ENCODE measurements at places on chromosomes 2 and 18.

GRCh38 chr2:233462202-233462785 lies 104.3 kb downstream of the USP40 start:
- no peak for DNase-seq

DNA sequence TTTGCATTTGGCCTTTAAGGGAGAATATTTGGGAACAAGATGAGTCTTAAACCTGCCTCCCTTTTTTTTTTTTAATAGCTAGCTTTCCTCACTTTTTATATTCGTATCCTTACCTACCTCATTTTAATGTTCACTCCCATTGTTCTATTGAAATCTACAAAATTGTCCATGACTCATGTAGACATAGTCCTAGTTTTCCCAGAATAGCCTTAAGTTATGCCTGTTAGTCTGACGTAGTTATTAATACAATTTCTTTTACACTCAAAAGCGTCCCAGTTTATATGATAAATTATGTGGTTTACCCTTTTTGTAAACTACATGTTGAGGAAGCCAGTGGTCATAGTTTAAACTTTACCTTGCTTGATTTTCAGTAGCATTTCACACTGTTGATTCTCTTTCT lies 73.4 kb downstream of the UBR3 start:
- DNase-seq, result no peak

- DNase-seq, result no peak
These were observed 78.3 kb downstream of the RTP5 start for GRCh38 chr2:241947876-241948275.

GRCh38 chr2:59266453-59266852 lies 1025.3 kb upstream of the FANCL start:
- DNase-seq, result no peak

GRCh38 chr2:221895366-221896121 lies 323.4 kb upstream of the EPHA4 start:
- no peak for DNase-seq

GRCh38 chr2:11765501-11765900 lies 19.1 kb downstream of the LPIN1 start:
- DNase-seq, result no peak

DNA sequence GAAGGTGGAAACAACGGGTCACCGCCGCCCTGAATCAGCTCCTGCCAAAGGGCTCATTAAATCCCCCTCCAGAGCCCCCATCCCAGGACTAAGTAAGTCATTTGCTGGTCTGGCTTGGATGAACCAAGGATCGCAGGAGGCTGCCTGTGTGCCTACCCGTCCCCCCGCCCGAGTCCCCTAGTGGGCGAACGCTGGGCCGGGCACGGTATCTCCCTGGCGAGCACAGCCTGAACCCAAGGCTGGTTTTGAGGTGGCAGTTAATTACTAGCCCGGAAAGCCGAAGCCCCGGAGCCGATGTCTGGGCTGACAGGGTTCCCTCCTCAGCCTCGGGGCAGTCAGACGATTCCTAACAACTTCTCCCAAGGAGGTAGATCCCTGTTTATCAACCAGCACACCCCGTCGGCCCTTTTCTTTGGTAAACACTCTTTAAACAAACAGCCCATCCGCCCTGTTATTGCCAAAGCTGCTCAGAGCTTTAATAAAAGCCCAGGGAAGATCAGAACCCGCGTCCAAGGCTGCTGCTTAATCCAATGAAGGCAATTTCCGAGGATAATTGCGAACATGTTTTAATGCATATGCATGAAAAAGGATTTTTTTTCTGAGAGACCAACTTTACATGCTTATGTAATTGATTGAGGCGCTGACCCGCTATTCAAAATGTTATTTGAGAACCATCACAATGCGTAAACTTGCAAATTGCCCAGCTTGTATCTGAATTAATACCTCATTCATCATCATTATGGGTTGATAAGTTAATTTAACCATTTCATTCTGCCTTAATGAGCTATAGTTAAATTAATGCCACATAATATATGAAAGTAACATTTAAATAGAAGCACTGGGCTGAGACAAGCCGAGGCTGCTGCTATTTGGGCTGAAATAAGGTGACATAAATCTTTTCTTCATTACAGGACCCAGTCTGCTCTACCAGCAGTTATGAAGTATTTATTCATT lies 10.5 kb downstream of the EVX2 start:
- peak; percentile 54 for DNase-seq

DNA sequence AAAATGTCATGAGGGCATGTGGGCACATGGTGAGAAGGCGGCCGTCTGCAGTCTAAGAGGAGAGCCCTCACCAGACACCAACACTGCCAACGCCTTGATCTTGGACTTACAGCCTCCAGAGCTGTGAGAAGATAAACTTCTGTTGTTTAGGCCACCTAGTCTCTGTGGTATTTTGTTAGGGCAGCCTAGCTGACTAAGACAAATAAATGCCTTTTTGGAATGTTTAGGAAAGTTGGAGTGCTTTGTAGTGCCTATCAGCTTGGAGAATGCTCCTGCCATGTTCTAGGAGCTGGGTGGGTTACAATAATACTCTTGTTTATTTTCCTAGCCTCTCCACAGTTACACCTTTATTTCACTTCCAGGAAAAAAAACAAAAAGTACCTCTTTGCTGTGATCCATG lies 92.0 kb downstream of the SPP2 start:
- no peak for DNase-seq

GRCh38 chr2:22832196-22832595 lies 552.8 kb upstream of the KLHL29 start:
- DNase-seq, result no peak

DNA sequence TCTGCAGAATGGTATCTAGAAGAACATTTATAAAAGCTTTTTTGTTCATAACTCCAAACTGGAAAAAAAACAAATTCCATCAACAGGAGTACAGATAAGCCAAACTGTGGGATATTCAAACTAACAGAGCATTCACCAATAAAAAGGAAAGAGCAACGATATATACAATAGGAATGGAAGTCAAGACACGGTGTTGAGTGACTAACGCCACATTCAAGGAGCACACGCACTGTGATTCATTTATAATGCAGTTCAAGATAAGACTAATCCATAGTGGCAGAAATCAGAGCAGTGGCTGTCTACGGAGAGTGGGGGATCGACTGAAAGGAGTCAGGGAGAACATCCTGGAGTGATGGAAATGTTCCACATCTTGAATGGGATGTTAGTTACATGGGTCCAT lies 70.7 kb downstream of the CABYR start:
- DNase-seq, result no peak

- DNase-seq, result no peak
These were observed 34.2 kb upstream of the REV1 start for GRCh38 chr2:99524056-99524455.

DNA sequence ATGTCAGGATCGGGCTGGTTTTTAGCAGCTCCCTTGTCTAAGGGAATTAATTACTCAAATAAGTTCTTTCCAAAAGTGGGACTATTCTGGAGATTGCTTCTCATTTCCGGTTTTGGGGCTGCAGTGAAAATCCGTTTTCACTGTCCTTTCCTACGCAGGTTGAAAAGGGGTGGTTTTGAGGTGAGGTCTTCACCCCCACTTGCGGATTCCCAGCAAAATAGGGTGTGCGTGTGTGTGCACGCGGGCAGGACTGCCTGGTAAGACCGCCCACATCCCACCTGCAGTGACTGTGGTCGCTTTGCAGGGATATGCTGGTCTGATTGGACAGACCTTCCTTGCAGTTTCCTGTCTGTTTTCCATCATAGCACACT lies 472 bp upstream of the PLEKHM3 start:
- DNase-seq, result no peak

GRCh38 chr2:163723348-163723747 lies 12.5 kb downstream of the FIGN start:
- no peak for DNase-seq

DNA sequence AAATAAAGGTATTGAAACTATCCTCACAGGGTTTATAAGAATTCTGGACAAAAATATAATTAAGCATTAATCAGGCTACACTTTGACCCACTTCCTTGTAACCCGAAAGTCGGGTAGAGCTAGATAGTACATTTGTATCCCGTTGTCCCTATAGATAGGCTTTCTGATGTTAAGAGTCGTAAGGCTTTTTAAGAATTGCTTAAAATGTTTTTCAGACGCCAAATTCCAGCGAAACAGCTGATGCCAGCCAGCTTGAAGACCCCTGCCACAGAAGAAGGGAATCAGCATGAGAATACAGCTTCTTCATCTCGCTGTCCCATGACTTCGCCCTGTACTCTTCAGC lies 962 bp upstream of the GPR155 start:
- no peak for DNase-seq

DNA sequence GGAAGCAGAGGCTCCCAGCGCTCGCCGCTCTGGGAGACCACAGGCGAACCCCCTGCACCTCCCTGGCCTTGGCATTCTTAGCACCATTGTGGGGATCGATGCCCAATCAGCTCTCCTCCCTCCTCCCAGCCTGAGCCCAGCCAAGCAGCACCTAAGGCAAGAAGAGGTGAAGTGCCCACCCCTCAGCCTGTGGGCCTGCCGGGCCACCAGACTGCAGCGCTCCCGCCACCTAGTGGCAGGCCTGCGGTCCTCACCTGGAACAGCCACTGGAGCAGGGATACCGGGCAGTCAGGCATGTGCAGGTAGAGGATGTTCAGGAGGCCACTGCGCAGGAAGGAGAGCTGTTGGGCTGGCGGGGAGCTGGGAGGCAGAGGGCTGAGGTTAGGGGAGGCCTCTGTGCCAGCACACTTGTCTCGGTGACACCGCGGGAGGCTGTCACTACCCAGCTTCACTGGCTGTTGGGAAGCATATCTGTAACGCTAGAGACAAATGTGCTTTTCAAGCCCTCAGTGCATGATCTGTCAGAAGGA lies 35.2 kb downstream of the FAM178B start:
- DNase-seq, result peak; percentile 88

DNA sequence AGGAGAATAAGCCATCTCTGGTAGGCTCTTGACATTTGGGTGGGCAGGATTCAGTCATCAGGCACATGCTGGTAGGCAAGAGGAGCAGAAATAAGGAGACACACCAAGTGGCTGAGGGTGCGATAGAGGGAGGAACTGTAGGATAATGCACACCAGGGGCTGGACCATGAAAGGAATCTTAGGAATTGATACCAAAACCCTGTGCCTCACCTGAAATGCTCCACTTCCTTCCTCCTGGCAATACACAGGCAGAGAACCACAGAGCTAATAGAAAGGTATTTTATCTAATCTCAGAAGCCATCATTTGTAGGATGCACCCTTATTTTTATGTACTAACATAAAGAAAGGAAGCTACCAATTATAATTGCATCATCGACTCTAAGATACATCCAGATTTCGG lies 4.4 kb upstream of the CYP1B1 start:
- DNase-seq, result no peak

DNA sequence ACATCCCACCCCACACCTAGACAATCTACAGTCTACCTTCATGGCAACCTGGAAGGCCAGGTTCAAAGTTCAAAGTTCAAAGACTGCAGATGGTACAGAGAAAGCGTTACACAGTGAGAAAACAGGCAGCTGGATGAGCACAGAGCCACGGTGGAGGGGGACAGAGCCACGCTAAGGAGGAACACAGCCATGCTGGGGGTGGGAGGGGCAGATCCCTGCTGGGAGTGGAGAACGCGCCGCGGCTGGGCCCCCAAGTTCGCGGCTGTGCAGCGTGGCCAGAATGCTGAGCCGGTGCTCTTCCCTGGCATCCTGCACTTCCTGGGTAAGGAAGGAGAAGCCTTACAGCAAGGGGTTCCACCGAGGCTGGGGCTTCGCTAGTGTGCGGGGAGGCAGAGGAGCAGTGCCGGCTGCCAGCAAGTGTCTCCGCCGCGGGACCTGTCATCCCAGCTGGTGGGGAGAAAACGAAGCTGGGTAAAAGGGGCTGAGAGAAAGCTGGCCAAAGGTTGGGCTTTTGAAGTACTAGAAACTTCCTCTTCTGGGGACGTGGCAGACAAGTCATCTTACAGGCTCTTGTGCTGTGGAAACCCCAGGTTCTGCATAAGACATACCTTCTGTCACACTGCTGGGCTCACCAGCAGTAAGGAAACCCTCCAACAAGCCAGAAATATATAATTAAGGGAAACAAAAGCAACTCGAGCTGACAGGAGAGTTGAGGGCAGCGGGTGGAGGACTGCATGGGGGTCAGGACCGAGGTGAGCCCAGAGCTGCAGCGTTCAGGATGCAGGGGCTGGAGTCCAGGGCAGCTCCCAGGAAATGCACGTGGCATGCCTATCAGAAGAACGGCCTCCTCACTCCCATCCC lies 115.5 kb downstream of the HDAC4 start:
- no peak for DNase-seq

- no peak for DNase-seq
These were observed 38.9 kb downstream of the DNMT3A start for GRCh38 chr2:25302758-25303375.

Measured in spinal cord (tissue), 10 donors.